RPMI8226 (cell line): ENCODE measurements at places on chromosomes 6 and 20.

- DNase-seq: peak; percentile 45
Observed at GRCh38 chr6:63923139-63923739, 287.6 kb downstream of the PHF3 start.

- no peak for DNase-seq
Observed at GRCh38 chr6:170523256-170524171, 29.6 kb downstream of the PSMB1 start.

DNA sequence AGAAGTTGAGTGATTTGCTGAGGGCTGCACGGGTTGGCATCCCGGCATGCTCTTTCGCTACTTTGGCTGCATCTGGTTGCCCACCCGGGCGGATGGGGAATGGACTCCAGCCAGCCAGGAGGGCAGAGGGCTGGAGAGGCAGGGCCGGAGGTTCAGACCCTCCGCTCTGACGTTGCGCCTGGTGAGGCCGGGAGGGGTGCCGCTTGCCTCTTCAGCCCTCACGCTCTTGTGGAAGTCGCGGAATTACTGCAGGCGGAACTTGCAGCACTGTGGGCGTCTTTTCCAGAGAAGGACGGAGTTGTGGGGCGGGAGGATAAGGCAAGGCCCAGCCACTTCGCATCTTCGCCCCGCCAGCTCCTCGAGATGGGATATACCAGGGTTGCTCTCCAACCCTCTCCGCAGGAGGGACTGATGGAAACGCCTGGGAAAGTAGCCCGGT, 656 bp downstream of the RTEL1 start:
- DNase-seq: peak; percentile 18

DNA sequence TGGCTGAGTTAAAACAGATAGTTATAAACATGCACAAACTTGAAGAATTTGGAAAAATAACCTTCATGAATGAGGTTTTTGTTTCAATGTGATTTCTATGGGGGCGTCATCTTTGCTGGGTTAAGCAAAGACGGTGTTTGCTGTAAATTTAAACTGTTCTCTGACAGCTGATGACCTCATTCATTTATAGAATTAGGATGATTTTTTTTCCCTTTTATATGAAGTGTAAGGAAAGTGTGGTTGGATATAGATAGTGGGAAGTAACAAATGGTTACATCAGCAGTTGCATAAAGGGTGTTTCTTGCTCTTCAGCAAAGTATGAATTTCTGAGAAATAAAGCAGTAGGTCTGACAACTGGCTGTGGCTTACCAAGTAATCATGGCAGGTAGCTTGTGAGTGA, 137.2 kb upstream of the CENPW start:
- no peak for DNase-seq

GRCh38 chr6:165605901-165606739, 56.9 kb downstream of the PDE10A start:
- DNase-seq: no peak

- DNase-seq: no peak
Observed at GRCh38 chr6:153099636-153100035, 31.4 kb downstream of the RGS17 start.

- DNase-seq: no peak
Observed at GRCh38 chr20:57434390-57434700, 43.1 kb downstream of the RBM38 start.

GRCh38 chr20:40843251-40843650, 154.2 kb upstream of the MAFB start:
- DNase-seq: no peak

DNA sequence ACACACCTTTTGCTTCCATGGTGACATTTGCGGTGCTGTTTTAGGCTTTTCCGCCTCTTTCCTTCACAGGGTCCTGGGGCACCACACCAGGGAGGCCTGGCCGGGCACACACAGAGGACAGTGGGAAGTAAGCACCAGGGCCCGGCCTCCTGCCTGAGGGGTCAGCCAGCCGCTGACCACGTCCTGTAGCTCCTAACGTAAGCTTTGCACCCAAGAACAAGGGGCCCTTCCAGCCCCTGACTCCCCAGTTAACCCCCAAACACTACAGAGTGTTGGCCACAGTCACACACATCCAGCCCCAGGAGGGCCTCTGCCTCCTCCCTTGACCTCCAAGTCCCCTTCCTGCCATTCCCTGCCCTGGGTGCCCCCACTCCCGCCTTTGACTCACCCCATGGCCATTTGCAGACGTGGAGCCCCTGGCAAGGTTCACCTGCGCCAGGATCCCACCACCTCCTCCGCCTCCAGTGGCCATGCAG, 54.7 kb downstream of the YTHDF1 start:
- DNase-seq: no peak

DNA sequence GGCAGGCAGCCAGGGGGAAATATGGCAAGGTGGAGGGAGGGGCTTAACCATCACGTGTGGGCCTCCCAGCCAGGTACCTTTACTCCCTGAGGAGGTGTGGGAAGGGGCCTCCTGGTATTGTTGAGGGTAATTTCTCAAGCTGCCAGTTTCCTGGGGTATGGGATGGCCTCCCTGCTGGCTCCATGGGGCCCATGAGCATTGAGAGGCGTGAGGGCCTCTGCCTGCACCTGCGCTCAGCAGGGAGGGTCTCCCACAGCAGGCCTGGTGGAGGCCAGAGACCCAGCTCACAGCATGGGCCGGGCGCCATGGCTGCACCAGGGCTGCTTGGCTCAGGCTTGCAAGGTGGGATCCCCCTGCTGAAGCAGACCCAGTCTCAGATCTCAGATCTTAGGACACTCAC, 113.0 kb downstream of the GRM4 start:
- DNase-seq: no peak

GRCh38 chr20:23039885-23040508, 4.9 kb downstream of the SSTR4 start:
- DNase-seq: no peak
